ENCODE measurements at places on chromosomes 6 and 20.

DNA sequence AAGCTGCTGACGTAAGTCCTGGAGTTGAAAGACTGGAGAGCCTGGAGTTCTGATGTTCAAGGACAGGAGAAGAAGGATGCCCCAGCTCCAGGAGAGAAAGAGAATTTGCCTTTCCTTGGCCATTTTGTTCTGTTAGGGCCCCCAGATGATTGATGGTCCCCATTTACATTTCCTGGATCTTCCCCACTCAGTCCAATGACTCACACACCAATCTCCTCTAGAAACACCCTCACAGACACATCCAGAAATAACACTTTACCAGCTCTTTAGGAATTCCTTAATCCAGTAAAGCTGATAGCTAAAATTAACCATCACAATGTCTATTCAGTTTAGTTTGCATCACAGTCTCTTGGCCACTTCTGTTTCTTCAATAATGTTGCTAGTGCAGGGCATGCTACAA is 260.2 kb upstream of the IRAK1BP1 start:
- no peak for DNase-seq

GRCh38 chr6:40996591-40997233 is 42.3 kb downstream of the UNC5CL start:
- DNase-seq, result no peak

- peak; percentile 59 for DNase-seq
Measured at GRCh38 chr6:109073344-109074132, 21.1 kb downstream of the SESN1 start.

DNA sequence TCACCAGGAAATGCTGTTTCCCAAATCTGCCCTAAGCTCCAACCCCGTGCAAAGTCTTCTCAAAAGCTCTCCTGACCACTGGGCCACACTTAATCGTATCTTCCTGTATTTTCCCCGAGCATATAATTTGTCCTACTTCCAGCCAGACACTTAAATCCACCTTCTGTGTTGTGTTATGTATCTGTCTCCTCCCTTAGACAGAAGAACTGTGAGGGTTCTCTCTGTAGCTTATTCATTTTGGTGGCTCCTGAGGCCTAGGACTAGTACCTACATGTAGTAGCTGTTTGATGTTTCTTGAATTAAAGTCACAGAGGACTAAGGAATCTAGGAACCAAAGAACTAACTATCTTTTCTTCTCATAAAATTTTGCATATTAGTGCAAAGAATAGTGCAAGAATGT is 292.6 kb downstream of the ALDH8A1 start:
- no peak for DNase-seq

Measured in T-cell (primary cell).